ENCODE measurements at places on chromosomes 6 and 20.

GRCh38 chr6:35724059-35724458, 12.8 kb upstream of the ARMC12 start:
- no peak for DNase-seq

DNA sequence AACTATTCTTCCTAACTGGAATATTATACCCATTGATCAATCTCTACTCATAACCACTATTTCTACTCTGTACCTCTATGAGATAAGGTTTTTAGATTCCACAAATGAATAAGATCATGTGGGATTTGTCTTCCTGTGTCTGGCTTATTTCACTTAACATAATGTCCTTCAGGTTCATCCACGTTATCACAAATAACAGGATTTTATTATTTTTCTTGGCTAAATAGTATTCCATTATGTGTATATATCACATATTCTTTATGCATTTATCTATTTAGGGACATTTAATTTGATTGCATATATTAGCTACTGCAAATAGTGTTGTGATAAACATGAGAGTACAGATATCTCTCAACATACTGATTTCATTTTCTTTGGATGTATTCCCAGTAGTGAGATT, 823.0 kb upstream of the ADGRB3 start:
- no peak for DNase-seq

- DNase-seq: no peak
These were observed 51.3 kb downstream of the AKAP12 start for GRCh38 chr6:151290877-151291721.

- DNase-seq: no peak
These were observed 2.6 kb downstream of the BPIFB2 start for GRCh38 chr20:33010133-33010504.

- no peak for DNase-seq
These were observed 42.3 kb upstream of the SLC24A3 start for GRCh38 chr20:19170148-19170547.

GRCh38 chr6:142900227-142900971, 44.6 kb downstream of the HIVEP2 start:
- DNase-seq: no peak

- no peak for DNase-seq
These were observed 21.2 kb upstream of the MEP1A start for GRCh38 chr6:46772016-46772415.

GRCh38 chr20:7085467-7085866, 318.0 kb downstream of the BMP2 start:
- DNase-seq: no peak

GRCh38 chr6:1679031-1679687, 69.4 kb downstream of the FOXC1 start:
- no peak for DNase-seq

GRCh38 chr20:37262505-37262904, 891 bp upstream of the GHRH start:
- DNase-seq: no peak

GRCh38 chr6:113221850-113222249, 635.3 kb upstream of the MARCKS start:
- no peak for DNase-seq

DNA sequence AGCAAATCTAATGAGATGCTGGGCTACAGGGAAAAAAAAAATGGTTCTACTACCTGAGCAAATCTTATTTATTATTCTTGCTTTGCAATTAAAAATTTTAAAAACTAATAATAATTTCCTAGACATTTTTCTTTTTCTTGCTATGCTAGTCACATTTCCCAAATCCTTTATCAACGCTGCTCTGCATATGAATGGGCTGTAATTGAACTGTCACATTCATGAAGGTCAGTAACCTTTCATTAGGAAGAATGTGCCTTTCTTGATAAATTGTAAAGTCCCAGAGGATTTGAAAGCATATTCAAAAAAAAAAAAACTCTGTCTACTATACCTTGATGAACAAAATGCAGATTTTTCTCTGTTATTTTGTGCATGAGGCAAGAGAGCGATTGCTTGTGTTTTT, 538.7 kb upstream of the ID4 start:
- no peak for DNase-seq

- peak; percentile 74 for DNase-seq
These were observed at the start of the genes RPRD1B and TTI1 for GRCh38 chr20:38033330-38034107. TSS of gene RPRD1B (plus strand) at chr20:38033746. CDS start at chr20:38033948, 202 bp downstream. TSS of gene TTI1 (minus strand) at chr20:38033456. CDS start at chr20:38013816, 19,640 bp downstream.

DNA sequence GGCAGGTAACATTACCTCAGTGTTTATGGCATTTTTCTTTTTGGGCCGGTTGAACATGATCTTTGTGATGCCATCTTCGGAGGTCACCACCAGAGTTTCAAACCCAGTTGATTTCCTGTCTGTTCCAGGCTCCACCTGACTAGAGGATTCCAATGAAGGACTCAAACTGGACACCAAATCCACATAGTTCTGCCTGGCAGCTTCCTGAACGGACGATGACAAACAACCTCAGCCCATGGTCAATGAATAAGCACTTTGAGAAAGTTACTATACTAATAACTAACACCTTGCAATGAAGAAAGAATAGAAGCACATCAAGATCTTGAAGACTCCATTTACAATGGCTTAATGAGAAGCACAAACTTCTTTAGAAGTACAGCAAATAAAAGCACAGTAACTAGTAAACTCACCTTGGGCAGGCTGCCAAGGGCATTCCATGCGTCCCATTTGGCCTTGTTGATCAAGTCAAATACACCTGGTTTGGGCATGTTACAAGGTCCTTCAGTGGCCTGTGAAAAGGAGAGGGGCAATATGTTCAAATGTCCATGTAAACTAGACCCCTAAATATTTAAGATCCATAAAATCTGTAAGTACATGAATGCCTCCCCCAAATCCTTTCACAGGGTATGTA, 4.9 kb downstream of the ECI2 start:
- no peak for DNase-seq

All from stimulated activated CD8-positive, alpha-beta memory T cell treated with anti-CD3 and anti-CD28 coated beads, Interleukin-2, amount 100 ng/mL, for 1 hour (primary cell).